Activated CD4-positive, alpha-beta memory T cell treated with anti-CD3 and anti-CD28 coated beads, Interleukin-2, amount 10 ng/mL, durations not matched to agents 7 days and 5 days (primary cell): ENCODE measurements at places on chromosomes 6 and 20.
A peak's percentile ranks its signal among the peaks of the same experiment; 100 is the strongest.

GRCh38 chr20:41234041-41234440, 83.5 kb downstream of the ZHX3 start:
- no peak overlapping the region for H3K27ac ChIP-seq
- H3K27me3 ChIP-seq: no peaks in the 10 kb centered on the region
- H3K4me1 ChIP-seq: peaks cover 20% of the 10 kb centered on the region
- H3K4me3 ChIP-seq: no peak overlapping the region

GRCh38 chr6:53119772-53120409, 28.8 kb downstream of the GCM1 start:
- no peak overlapping the region for H3K27ac ChIP-seq
- no peak overlapping the region for H3K4me3 ChIP-seq
- DNase-seq: no peak
- H3K4me1 ChIP-seq: no peaks in the 10 kb centered on the region
- H3K36me3 ChIP-seq: no peaks in the 10 kb centered on the region
- H3K27me3 ChIP-seq: peaks cover 5% of the 10 kb centered on the region

DNA sequence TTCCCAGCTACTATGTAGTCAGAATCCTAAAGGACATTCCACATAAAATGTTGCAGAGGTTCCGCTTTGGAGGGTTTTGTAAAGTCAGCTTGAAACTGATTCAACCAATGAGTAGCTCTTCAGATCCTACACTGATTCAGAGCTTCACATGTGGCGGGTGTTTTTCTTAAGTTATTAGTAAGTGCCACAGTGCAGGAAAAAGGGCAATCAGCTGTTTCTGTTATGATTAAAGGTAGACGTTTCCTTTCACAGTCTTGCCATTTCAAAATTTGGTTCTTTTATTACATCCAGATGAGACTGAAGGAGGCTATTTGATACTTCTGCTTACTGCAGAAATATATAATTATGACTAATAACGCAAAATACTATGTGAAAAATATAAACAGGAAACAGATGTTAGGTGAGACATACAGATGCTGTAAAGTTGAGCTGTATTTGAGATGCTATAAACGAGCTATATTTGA, 443.9 kb downstream of the CDKAL1 start:
- H3K4me1 ChIP-seq: peaks cover 9% of the 10 kb centered on the region
- no peak for DNase-seq
- no peak overlapping the region for H3K4me3 ChIP-seq
- no peaks in the 10 kb centered on the region for H3K27me3 ChIP-seq
- H3K36me3 ChIP-seq: no peaks in the 10 kb centered on the region

DNA sequence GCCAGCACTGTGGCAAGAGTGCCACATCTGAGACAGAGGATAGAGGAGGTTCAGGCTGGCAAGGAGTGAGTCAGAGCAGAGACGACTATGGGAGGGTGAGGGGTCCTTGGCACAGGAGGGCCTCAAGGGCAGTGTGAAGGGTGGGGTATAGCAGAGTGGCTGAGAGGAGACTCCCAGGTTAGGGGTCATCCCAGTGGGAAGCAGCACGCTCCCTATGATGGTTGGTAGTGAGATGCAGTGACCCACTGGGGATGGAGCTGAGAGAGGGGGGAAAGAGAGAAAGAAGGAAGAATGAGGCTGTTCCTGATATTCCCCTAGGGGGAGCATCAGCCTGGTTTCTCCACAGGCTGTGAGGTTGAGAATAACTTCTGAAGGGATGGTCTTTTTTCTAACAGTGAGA, 97.3 kb downstream of the INSM1 start:
- peaks cover 10% of the 10 kb centered on the region for H3K27me3 ChIP-seq
- H3K27ac ChIP-seq: no peak overlapping the region
- peaks cover 12% of the 10 kb centered on the region for H3K36me3 ChIP-seq

DNA sequence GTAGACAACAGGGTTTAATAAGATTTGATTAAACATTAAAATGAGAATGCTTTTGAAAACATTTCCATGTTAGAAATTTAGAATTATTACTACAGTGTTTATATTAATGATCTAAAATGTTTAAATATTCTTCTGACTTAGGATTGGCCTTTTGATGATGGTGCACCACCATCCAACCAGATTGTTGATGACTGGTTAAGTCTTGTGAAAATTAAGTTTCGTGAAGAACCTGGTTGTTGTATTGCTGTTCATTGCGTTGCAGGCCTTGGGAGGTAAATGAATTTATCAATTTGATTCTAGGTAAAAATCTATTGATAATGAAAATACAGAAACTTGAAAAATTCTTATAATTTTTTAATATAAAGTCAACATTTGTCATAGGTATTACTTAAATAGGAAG, 6.5 kb downstream of the LOC128125822 start:
- H3K27ac ChIP-seq: no peak overlapping the region
- H3K4me3 ChIP-seq: no peak overlapping the region
- peaks cover 30% of the 10 kb centered on the region for H3K4me1 ChIP-seq
- DNase-seq: no peak

GRCh38 chr20:56628873-56629463, at the start of gene TFAP2C:
TFAP2C (plus strand) TSS chr20:56629306; CDS start chr20:56629545, 239 bp downstream.
- H3K36me3 ChIP-seq: peaks cover 4% of the 10 kb centered on the region
- peak; percentile 23 for DNase-seq
- peak within 1 kb of the TSS; percentile 6 for H3K4me3 ChIP-seq
- peaks cover 17% of the 10 kb centered on the region for H3K4me1 ChIP-seq

GRCh38 chr6:156954191-156954590, 177.0 kb downstream of the ARID1B start:
- H3K36me3 ChIP-seq: no peaks in the 10 kb centered on the region
- peaks cover 43% of the 10 kb centered on the region for H3K4me1 ChIP-seq
- no peak overlapping the region for H3K27ac ChIP-seq

- H3K27ac ChIP-seq: no peak overlapping the region
- no peaks in the 10 kb centered on the region for H3K36me3 ChIP-seq
- peaks cover 21% of the 10 kb centered on the region for H3K4me1 ChIP-seq
- peaks cover 15% of the 10 kb centered on the region for H3K27me3 ChIP-seq
- DNase-seq: no peak
Observed at GRCh38 chr6:18388942-18389341, 1.8 kb downstream of the RNF144B start.
